ENCODE measurements at places on chromosomes 2 and 18.

GRCh38 chr2:139374296-139374850, 594.2 kb upstream of the NXPH2 start:
- DNase-seq, result no peak

GRCh38 chr2:210842896-210843295, 286.5 kb downstream of the CPS1 start:
- DNase-seq, result no peak

DNA sequence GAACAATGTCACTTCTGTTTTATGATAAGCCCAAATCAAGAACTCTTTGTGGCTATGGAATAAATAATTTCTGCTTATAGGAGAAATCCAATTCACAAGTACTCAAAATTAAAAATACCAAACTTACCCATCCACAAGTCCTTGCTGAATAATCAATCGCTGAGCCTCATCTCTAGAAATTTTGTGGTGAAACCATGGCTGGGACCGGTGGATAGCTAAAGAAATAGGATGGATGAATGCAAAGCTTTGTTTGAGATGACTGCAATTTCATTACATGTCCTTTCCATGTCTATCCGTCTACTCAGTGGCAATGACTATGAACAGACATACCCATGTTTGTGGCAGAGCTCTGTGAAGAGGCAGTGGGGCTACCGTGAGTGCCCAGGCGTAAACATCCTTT, 124.4 kb downstream of the GRB14 start:
- DNase-seq, result no peak

DNA sequence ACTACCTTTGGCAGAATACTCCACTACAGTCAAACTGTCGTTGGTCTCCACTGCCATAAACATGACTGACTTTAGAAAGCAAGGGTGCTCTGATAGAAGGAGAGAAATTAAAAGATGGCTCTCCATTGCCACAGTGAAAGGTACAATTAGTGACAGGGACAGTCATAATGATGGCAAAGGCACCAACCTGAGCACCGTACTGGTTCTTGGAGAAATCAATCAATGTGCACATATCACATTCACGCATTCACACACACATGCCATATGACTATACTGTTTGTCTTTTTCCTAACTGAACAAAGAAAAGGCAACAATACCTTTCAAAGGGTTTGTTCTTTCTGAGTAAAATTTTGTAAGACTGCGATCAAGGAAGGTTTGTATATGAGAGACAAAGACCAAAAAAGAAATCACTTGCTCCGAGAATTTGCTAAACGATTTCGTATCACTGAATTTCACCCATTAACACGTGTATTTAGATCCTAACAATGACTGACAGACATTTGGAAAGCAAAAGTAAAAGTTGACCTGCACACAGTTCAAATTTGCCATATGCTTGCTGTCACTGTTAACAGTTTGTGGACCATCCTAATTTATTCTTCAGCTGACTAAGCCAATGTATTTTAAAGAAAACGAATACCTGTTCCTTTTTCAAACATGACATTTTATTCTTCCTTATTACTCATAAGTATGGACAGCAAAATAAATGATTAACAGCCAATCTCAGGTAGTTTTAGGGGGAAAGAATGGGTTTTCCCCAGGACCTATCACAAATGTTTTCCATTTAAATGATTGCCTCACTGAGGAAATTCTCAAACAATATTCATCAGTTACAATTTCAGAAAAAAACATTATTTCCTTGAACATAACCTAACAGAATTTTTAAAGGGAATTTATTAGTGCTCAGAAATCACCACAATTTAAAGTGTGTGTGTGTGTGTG, 644.4 kb downstream of the ZEB2 start:
- no peak for DNase-seq

DNA sequence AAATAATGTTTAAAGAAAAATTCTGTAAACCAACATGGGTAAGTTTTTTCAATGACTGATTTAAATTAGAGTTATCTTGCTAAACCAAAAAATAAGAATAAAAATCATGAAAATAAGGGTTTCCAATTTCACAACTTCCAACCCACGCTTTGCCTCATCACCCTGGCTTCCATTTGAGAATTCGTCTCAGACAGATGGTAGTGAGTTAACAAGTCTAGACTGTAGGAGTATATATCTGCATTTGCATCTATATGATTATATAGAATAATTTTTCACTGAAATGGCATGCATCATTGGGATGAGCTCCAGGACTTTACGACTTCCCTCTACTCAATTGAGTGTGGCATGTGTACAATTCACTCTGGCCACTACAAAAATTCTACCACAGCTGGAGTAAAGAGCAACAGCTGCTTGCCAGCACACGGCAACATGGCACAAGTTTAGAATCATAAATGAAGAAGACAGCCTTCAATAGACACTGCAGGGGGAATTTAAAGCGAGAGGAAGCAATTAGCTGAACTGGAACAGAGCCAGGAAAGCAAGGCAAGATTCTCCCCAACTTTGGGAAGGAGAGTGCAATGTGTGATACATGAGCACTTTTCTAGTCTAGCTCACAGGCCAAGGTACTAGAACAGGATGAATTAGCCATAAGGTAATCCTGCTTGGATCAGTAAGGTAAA, 1673.5 kb upstream of the CELF4 start:
- DNase-seq, result no peak

- DNase-seq, result no peak
Measured at GRCh38 chr2:159262226-159262625, 24.3 kb downstream of the WDSUB1 start.

DNA sequence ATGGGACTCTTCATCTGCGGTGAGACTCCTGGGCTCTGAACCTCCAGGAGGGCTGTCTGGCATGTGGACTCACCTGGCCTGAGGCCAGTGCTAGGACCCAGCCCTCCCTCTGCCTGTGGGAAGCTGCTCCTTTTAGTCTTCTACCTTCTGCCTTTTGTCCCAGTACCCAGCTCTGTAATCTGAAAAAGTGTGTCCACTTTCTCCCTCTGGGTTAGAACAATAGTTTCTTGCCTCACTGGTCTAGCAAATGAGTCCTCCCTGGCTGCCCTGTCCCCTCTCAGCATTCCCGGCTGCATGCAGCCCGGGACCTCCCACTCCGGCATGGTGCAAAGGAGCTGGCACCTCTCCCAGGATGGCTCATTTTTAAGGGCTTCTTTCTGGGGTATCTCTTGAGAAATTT, 25.9 kb downstream of the GKN2 start:
- no peak for DNase-seq

- DNase-seq, result no peak
Measured at GRCh38 chr2:8564475-8564874, 117.4 kb upstream of the ID2 start.

GRCh38 chr2:69846182-69847067, 17.0 kb downstream of the GMCL1 start:
- DNase-seq, result no peak

DNA sequence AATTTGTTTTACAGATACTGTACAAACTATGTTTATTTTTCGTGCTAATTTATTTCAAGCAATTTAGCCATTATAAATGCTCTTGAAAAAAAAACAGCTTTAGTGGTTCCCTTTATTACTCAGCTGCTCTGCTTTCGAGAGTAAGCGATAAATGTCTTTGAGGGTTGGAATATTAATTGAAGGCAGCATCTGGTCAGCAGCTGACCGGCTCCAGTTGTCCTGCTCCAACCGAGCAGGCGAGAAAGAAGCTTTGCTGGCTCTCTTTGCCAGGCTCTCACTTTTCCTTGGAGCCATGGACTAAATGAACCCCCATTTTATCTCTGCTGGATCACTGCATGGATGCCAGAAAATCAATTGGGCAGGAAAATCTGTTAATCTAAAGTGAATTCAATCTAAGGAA, 147.4 kb downstream of the LNPK start:
- DNase-seq, result no peak

DNA sequence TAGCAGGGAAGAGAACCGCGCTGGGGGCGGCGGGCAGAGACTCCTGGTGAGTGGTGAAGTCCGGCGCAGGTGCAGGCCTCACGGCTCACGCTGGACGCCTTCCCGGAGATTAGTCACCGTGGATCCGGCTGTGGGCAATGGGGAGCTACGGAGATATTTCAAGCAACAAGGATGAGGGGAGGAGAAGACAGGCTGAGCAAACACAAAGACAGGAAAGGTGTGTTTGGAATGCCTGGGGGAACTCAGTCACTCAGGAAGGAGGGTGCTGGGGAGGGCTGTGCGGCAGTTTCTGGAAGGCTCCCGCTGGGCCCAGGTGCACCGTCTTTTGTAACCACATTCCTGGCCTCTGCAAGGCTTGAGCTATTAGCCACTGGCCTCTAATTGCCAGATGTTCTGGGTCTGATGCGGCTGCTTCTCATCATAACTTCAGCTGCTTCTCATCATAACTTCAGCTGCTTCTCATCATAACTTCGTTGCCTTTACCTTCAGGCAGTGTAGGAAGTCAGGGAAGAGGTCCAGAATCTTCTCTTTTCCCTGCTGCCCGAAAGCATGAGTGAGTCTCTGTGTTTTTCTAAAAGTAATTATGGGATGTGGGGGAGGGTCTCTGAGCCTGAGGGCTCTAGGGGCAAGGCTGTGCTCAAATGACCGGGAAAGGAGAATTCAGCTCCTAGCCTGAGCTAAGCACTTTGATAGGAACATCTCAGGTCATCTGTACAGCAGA, 118.9 kb downstream of the PXDN start:
- peak; percentile 90 for DNase-seq

DNA sequence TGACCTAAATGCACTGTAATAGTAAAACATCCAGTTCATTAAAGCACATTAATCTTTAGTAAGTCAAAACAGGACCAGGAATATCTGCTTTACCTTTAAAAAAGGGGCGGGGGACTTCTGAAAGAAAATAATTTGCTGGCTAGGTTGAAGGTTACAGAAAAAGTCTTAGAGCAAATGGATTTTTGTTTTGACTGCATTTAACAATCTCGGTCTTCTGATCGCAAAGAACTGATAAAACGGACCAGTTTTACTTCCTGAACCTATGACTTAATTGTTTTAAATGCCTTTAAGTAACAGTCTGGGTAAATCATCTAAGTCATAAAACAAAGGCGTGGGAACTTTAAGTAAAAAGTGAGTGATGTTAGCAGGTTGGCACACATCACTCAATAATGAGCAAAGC, 783 bp downstream of the BUB1 start:
- DNase-seq, result peak; percentile 6
